ENCODE measurements at places on chromosomes 4 and X.

DNA sequence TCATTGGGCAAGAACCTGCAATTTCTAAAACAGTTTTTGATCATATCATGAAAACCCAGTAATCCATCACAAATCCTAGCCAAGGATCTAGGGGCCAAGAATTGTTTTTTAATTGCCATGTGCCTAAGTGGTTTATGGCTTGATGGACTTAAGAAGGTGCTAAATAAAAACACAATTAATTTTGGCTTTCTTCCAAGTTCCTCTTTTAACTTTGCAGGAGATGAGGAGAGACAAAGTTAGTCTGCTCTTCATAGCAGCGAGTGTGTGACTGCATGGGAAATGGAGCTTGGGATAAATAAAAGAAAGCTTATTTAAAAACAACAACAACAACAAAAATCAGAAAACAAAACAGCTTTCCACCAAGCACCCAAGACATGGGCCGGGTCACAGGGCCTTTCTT lies 41.4 kb downstream of the ARHGEF9 start:
- DNase-seq = no peak

- no peak for DNase-seq
Measured at GRCh38 chrX:71304561-71304960, 3.0 kb downstream of the ITGB1BP2 start.

DNA sequence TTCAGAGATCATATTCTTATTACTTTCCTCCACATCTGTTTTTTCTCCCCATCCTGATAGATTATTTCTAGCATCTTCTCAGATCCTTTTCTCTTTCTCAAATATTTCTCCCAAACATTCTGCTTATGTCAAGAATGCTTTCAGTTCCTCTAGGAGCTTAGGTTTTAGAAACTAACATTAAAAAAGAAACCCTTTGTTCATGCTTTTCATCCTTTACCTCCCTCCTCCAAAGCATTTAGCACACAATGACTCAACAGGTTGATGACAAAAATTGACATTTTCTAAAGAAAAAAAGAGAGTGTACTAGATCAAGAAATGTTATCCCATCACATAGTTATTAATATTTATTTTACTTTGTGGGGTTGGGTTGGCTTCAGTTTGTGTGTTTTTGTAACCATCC lies 16.5 kb upstream of the ALB start:
- DNase-seq = no peak

GRCh38 chr4:10526429-10527222 lies 69.4 kb upstream of the ZNF518B start:
- no peak for DNase-seq

DNA sequence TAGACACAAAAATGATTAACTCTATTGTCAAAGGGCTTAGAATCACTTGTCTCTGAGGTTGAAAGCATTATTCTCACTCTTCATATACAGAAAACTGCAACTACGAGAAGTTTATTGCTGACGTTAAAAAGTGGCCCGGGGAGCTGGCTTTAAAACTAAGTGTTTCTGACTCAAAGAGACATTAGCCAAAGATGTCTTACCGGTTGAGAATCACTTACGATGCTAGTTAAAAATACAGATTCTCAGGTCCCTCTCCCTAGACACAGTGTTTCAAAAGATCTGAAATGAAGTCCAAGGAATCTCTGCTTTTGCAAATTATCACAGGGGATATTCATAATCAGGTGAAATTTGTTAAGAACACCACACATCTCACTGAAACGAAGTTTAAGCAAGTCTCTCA lies 1.2 kb downstream of the GNPDA2 start:
- DNase-seq = no peak

DNA sequence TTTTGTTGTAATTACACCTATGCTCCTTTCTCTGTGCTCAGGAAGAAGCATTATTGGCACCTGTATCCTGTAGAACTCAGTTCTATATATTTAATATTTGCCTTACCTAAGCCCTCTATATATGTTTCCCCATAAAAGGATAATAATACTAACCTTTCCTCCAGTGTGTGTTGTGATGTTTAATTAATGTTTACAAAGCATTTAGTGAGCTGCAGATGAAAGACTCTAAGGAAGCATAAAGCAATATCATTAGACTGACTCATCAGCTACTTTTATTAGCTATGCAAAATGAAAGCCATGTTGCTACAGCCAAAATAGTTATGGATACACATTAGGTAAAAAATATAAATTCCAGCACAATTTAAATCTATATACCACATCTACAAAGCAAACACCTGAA lies 93.6 kb upstream of the PTPN13 start:
- no peak for DNase-seq

DNA sequence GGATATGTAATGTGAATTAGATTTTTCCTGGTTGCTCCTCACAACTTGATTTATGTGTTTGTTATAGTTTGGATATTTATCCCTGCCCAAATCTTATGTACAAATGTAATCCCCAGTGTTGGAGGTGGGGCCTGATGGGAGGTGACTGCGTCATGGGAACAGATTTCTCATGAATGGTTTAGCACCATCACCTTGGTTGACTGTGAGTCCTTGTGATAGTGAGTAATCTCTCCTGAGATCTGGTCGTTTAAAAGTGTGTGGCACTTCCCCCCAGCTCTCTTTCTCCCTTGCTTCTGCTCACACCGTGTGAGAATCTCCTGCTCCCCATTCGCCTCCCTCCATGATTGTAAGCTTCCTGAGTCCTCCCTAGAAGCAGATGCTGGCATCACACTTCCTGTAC lies 2.2 kb downstream of the MID2 start:
- DNase-seq = no peak

DNA sequence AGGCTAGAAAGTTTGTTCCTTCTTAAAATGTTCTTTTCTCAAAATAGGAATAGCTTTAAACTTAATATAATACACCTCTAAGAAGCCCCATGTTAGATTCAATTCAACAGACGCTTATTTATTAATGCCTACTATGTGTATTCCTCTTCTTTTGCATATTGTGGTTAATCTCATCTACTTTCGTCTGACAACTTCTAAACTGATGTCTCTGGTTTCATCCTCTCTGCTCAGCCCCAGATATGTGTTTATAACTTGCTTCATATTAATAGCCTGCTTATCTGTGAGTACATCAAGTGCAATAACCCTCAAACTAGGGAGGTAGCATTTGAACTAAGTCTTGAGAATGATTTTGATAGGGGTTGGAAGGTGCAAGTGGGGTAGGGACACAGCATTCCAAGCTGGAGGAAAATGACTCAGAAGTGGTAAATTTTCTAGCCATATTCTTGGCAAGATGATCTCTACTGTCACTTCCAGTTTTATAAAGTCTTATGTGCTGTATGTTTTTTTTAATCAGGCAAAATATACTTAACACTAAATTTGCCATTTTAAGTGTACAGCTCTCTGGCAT lies 37.0 kb downstream of the STK26 start:
- no peak for DNase-seq

GRCh38 chr4:149719806-149720205 lies 95.8 kb downstream of the IQCM start:
- DNase-seq = no peak

DNA sequence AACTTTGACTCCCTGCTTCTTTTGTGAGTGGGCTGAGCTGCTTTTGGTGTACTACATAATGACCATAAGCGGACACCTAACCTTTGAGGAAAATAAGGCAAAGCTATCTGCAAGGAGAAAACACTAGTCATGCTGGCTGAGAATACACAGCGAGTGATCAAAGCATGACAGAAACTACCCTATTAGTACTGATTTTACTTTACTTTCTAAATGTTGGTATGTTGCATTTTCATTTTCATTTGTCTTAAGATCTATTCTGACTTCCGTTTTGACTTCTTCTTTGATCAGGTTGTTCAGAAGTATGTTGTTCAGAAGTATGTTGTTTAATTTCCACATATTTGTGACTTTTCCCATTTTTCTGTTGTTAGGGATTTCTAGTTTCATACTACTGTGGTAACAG lies 361.1 kb downstream of the TRAM1L1 start:
- no peak for DNase-seq

DNA sequence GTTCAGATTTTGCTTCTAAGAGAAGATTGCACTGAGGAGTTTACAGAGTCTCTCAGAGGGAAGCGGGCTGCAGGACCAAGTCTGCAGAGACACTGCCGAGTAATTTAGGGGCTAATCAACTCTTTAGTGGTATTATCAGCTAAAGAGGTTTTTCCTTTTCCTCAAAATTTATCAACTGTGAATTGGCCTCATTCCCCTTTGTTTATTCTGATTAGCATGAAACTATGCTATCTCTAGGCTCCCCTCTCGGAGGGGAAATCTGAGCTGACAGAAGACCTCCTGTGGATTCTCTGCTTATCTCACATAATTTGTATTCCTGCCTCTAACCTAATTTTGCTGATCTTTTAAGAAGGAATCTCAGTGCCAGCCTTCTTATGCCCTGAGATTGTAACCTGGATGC lies 201.0 kb downstream of the DCTD start:
- no peak for DNase-seq

DNA sequence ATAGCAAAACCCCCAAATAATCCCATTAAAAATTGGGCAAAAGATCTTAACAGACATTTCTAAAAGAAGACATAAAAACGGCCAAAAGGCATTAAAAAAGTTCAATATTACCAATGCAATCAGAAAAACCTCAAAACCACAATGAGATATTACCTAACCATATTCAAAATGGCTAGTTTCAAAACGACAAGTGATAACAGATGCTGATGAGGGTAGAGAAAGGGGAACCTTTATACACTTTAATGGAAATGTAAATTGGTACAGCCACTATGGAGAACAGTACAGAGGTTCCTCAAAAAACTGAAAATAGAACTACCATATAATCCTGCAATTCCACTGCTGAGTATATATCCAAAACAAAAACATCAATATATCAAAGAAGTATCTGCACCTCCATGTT lies 6.2 kb downstream of the AADAT start:
- DNase-seq = no peak

GRCh38 chrX:81202456-81202819 lies 536 bp downstream of the SH3BGRL start:
- no peak for DNase-seq

All from stimulated activated naive CD8-positive, alpha-beta T cell treated with anti-CD3 and anti-CD28 coated beads, Interleukin-15, Interleukin-2, amounts not matched to agents 100 U/mL and 50 U/mL, for 24 hours (primary cell).